ENCODE measurements at places on chromosomes 5 and 9.

- DNase-seq, result no peak
Measured at GRCh38 chr5:169153405-169153804, 147.5 kb downstream of the SLIT3 start.

- DNase-seq, result no peak
Measured at GRCh38 chr9:25814023-25814422, 135.8 kb upstream of the TUSC1 start.

GRCh38 chr9:115220319-115221005 lies 102.5 kb upstream of the TNC start:
- no peak for DNase-seq

DNA sequence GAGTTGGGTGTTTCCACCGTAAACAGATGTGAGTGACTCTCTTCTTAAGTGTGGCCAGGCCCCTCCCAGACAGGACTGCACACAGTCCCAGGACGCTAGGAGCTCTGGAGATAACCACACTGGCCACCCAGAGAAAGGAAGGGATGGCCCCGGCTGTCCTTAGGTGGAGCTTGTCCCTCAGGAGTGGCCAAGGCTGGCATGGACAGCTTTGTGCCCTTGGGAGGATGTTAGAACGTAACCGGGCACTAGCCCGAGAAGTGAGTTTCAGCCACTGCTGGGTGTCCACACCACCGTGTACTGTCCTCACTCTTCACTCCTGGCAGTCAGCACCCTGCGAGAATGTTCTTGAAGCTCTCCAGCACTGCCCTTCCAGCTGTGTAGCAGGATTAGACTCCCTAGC lies 35.8 kb upstream of the FCN2 start:
- no peak for DNase-seq

- no peak for DNase-seq
Measured at GRCh38 chr9:122827761-122828093, 661 bp downstream of the PDCL start.

DNA sequence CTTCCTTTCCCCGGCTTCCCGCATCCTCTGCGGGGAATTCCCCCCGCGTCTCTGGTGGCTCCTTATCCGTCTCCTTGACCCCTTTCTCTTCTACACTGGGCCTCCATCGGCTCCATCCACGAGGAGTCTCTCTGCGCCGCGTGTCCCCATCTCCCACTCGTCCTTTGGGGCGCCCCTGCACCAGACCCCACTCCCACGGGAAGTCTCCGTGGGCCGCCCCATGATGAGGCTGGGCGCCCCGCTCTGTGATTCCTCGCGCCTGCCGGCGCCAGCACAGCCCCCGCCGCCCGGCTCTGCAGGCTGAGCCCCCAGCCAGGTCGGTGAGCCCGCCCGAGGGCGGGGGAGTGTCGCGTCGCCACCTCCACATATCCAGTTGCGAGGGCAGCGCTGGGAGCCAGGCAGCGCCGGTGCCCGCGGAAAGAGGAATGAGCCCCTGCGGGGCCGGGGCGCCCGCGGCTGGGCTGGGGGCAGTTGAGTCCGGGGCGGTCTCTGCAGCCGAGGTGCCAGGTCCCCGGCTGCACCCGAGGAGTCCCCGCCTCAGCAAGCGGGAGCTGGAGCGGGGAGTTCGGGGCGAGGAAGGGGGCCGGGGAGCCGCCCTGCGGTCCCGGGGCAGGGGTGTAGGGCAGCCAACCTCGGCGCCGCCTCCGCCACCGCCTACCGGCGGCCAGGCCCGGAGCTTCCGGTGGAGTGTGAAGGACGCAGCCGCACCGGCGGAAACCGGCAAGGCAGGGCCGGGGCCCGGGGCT lies 2.1 kb upstream of the TRAF1 start:
- DNase-seq, result peak; percentile 51

GRCh38 chr5:135375040-135375793 lies 23.8 kb downstream of the MACROH2A1 start:
- no peak for DNase-seq

DNA sequence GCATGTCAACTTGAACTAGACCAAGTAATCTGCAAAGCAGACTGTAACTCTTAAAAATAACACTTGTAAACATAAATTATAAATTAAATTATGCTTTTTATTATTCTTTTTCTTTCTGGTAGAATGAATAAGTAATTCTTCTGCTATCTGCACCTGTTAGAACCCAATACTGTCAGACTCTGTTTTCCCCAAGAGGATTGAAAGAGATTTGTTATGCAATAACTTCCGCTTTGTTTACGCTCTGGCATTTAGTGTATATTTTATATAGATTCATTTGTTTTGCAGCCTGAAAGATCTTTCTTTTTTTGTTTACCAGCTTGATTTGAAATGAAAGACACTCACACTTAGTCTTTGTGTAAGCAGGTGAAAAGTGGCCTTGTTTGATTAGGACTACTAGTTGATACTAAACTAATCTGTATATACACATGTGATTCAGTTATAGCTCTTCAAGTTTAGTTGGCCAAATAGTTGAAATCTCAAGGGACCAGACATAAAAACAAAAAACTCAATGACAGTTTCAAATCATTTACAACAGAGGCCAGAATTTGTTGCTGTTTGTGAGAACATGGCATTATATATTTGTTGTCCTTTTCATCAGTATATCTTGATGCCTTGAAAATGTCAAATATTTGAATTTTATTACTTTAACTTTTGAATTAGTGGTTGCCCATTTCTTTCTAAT lies 155.8 kb downstream of the PBX3 start:
- no peak for DNase-seq

DNA sequence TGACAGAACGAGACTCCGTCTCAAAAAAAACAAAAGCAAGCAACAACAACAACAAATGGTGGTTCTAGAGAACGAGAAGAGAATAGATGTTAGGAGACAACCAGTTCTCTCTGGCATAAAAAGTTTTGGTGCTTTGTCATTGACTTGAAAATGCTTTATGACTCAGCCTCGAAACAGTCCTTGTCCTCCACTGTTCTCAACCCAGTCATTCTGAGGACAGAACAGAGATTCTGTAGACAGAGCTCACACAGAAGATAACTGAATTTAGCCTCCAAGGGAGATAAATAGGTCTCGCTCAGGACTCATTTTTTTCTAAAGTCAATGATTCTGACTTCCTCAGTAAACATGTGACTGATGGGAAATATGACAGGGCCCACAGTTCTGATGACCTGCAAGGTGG lies 76.0 kb upstream of the FSTL4 start:
- no peak for DNase-seq

DNA sequence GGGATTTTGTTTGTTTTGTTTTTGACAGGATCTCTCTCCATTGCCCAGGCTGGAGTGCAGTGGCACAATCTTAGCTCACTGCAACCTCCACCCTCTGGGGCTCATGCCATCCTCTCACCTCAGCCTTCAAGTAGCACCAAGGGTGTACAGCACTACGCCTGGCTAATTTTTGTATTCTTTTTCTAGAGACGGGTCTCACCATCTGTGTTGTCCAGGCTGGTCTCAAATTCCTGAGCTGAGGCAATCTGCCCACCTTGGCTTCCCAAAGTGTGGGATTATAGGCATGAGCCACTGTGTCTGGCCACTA lies 7.3 kb downstream of the GCNT1 start:
- DNase-seq, result no peak

DNA sequence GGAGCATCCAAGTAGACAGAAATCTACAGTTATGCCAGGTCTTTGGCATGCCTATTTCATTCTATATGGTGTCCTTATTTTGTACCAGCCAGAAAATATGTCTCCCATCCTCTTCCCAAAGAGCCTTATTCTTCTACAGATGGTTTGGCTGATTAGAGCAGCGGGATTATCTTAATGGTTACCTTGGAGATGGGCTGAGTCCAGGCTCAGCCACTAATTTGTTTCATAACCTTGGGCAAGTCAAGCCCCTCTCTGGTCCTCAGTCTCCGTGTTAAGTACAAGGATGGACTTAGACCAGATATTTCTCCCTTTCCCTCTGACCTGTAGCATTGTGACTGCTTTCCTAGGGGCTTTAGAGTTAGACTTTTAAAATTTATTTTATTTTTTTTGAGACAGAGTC lies 11.1 kb upstream of the GLE1 start:
- DNase-seq, result no peak

DNA sequence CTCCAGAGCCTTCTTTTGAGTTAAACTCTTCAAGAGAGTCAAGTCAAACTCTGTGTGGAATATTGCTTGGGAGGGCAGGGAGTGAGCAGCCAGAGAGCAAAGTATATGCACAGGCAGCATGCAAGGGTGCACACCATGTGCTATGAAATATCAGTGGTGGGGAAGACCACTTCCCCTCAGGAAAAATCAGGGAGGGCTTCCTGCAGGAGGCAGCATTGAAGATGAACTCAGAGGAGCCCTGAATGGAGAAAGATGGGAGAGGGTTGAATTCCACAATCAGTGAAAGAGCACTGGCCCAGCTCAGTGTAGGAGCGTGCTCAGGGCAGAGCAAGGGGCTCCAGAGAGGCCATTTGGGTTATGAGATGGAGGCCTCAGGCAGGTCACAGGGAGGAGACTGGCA lies 41.9 kb downstream of the CCDC180 start:
- no peak for DNase-seq
